ENCODE measurements at places on chromosomes 7 and 10. TPM values are rescaled to one million over a fixed set of nuclear protein-coding genes. Genes with fewer than 3 reads are reported as not detected.

The ZNF804B gene
- not detected for total RNA-seq

The KCND2 gene
- not detected for total RNA-seq

The SMO gene
- total RNA-seq = 0.64 TPM

The NUTM2D gene
- total RNA-seq = 2.7 TPM

The FEZF1 gene
- not detected for total RNA-seq

The PUS7 gene
- 41.8 TPM for total RNA-seq

The SFRP5 gene
- total RNA-seq = not detected

The C10orf53 gene
- 0.16 TPM for total RNA-seq

The CLDN3 gene
- not detected for total RNA-seq

The NKX1-2 gene
- not detected for total RNA-seq

The PKD2L1 gene
- total RNA-seq = not detected

The LIPF gene
- not detected for total RNA-seq

The SHH gene
- 0.14 TPM for total RNA-seq

The MEOX2 gene
- total RNA-seq = not detected

The MPP7 gene
- total RNA-seq = 0.60 TPM

The DNA2 gene
- 51.6 TPM for total RNA-seq

The ACHE gene
- 0.21 TPM for total RNA-seq

The CDHR1 gene
- 0.34 TPM for total RNA-seq

The ATG9B gene
- 5.0 TPM for total RNA-seq

The OR9A4 gene
- not detected for total RNA-seq

The SEMA3A gene
- total RNA-seq = 0.25 TPM

The BTRC gene
- 18.2 TPM for total RNA-seq

The SEPHS1 gene
- total RNA-seq = 61.9 TPM

The MASTL gene
- total RNA-seq = 26.7 TPM

The HTR7 gene
- not detected for total RNA-seq

The H2BK1 gene
- total RNA-seq = not detected

The CYP3A7 gene
- total RNA-seq = not detected

The MAD1L1 gene
- 55.0 TPM for total RNA-seq

The PTPN20 gene
- 2.5 TPM for total RNA-seq

The PIP gene
- total RNA-seq = not detected

The OR9A2 gene
- total RNA-seq = 0.30 TPM

The LIPA gene
- total RNA-seq = 13.6 TPM

The EPO gene
- total RNA-seq = 0.14 TPM

The GPR146 gene
- total RNA-seq = 5.6 TPM

The AKR1C8 gene
- not detected for total RNA-seq

The FXYD4 gene
- not detected for total RNA-seq

The NRG3 gene
- not detected for total RNA-seq

The GPNMB gene
- total RNA-seq = 0.59 TPM

The CTBP2 gene
- total RNA-seq = 0.48 TPM

The TMED4 gene
- total RNA-seq = 70.3 TPM

The DPYSL4 gene
- 17.9 TPM for total RNA-seq

The ZNF853 gene
- total RNA-seq = 0.23 TPM

The GJD4 gene
- total RNA-seq = not detected

The NME8 gene
- not detected for total RNA-seq

The SDHAF3 gene
- 26.9 TPM for total RNA-seq

Data from activated T-helper 2 cell treated with anti-CD3 and anti-CD28 coated beads, Interferon-gamma antibody, Interleukin-2, Interleukin-4, amounts not matched to agents 10 μg/mL and 5 μg/mL and 100 μg/mL, durations not matched to agents 14 hours and 24 hours and 36 hours (primary cell).